ENCODE measurements at places on chromosomes 2 and 18.

GRCh38 chr2:239839306-239839705 is 185.8 kb downstream of the NDUFA10 start:
- DNase-seq: no peak

DNA sequence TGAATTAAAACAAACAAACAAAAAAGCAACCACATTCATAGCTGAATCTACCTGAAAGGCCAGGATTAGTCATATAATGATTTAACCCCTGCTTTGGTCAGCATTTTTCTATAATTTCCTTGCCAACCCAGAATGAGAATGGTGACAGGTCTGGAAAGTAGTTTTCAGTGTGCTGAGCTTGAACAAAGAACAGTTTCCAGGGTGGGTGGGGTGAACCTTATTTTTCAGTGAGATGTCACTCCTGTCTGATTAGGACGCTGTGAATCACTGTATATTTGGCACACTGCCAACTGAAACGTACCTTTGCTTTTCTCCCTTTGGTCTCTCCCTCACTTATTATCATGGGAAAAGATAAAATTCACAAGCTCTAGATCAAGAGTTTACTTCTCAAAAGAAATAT is 35.0 kb upstream of the DSC1 start:
- no peak for DNase-seq

- DNase-seq: no peak
These were observed 1.4 kb upstream of the UXS1 start for GRCh38 chr2:106195456-106195855.

DNA sequence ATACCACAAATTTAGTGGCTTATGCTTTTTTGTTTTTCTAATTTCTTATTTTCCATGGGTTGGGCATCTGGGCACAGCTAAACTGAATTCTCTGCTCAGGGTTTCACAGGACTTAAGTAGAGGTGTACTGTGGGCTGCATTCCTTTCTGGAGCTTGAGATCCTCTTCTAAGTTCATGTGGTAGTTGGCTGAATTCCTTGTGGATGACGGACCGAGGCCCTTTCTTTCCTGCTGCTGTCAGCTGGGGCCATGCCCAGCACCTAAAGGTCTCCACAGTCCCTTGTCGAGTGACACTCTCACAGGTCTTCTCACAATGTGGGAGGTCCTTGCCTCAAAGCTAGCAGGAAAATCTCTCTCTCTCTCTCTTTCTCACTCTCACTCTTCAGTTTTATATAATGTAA is 433.5 kb upstream of the LRATD1 start:
- no peak for DNase-seq

- no peak for DNase-seq
These were observed 71.3 kb upstream of the TXNDC2 start for GRCh38 chr18:9814431-9814830.

GRCh38 chr18:47752796-47753645 is 177.4 kb downstream of the SMAD2 start:
- no peak for DNase-seq

GRCh38 chr18:63096327-63096874 is 223.2 kb downstream of the BCL2 start:
- no peak for DNase-seq

Data from stimulated activated CD4-positive, alpha-beta T cell treated with anti-CD3 and anti-CD28 coated beads, Interleukin-4, amount 100 ng/mL, for 48 hours (primary cell).